ENCODE measurements at places on chromosomes 4 and X.

DNA sequence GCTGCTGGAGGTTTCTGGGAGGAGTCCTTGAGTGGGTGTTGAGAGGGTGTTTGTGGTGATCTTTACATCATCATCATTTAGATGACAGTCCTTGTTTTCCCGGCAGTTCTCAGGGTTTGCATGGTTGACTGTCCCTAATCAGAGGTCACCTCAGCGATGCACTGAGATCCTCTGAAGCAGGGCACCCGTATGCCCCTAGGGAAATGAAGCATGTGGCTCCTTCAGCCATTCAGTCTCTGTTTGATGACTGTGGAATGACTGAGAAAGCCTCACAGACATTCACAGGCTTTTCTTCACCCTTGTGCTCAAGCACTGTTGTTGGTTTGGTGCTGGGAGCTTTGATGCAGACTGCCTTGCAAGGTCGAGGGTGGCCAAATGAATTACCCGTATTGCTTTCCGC, 474.7 kb downstream of the SPRY1 start:
- DNase-seq, result no peak

DNA sequence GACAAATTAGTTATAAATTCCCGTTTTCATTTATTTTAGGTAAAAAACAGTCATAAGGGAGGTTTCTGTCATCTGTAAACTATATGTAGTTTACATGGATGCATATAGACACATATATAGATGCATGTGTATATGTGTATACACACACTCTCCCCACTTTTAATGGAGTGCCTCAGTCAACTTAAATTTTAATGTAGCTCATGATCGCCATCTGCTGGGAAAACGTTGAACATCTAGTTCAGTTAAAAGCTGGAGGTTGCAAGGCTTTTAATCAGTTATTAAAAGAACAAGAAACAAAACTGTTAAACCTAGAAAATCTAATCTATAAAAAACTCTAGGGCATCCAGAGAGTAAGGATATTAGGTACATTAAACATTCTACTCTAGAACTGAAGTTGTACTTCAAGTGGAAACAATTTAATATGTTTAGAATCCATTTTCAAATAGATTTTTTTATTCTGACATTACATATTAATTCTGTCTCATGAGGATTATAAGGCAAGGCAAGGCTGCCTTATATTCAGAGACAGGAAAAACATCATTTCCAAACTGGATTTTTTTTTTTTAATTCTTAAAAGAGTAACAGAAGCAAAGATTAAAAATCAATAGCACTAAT, 122.6 kb downstream of the SHISA3 start:
- peak; percentile 67 for DNase-seq

GRCh38 chrX:68232206-68232605, 201.1 kb downstream of the OPHN1 start:
- DNase-seq, result no peak

GRCh38 chr4:182679533-182679932, 237.7 kb downstream of the DCTD start:
- DNase-seq, result no peak

DNA sequence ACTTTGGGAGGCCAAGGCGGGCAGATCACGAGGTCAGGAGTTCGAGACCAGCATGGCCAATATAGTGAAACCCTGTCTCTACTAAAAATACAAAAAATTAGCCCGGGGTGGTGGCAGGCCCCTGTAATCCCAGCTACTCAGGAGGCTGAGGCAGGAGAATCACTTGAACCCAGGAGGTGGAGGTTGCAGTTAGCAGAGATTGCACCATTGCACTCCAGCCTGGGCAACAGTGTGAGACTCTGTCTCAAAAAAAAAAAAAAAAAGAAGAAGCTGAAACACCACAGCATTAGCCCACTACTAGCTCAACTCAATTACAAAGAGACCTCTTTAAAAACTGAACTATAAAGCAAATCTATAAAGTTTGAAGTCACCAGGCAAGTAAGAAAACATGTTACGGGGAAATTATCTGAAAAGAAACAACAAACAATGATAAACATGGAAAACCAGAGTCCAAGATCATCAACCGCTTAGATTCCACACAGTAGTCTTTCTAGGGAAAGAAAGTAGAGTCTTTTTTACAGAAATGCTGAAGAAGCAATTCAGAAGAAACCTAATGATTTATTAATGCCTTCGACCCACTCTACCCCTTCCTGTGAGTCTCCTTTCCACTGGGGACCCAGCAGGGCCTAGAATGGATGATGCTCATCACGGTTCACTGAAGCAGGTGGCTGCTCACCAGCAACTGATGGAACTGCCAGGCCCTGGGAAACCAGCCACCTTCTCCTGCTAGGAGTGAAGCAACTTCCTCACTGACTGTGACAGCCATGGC, 6.6 kb downstream of the SAT1 start:
- DNase-seq, result no peak
